ENCODE measurements at places on chromosomes 5 and 9.

GRCh38 chr5:20524991-20525529 is 537.1 kb upstream of the CDH18 start:
- no peak for DNase-seq

- no peak for DNase-seq
Observed at GRCh38 chr5:353612-354580, 32.4 kb downstream of the AHRR start.

DNA sequence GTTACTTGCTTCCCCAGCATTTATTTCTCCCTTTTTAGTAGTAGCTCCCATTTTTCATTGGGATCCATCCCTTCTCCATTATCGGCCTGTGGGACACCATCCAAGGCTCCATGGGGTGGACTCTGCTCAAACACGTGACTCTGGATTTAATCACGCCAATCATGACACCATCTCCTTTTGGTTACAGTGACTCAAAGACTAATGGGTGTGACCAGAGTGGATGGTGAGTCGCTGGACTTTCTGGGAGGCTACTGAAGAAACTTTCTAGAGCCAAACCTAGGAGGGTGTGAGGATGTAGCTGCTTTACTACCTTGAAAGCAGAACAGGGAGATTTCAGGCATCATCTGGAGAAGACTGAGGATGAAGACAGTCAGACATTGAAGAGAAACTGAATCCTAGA is 93.1 kb downstream of the PJA2 start:
- DNase-seq = no peak

DNA sequence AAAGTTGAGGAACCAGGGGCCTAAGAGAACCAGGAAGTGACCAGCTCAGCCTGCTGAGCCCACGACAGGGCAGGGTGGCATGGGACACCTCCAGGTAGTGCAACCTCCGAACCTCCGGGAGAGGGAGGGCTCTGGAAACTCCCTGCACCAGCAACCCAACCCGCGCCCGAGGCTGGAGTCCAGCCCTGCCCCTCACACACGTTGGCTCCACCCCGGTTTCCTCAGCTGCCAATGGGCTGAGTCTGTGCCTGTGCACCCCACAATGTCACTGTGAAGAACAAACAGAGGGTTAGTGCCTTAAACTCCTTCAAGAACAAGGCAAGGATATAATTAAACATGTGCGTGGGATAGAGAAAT is 17.0 kb upstream of the UNC5A start:
- no peak for DNase-seq

GRCh38 chr9:78035383-78035993 is 3.9 kb upstream of the GNAQ start:
- no peak for DNase-seq

DNA sequence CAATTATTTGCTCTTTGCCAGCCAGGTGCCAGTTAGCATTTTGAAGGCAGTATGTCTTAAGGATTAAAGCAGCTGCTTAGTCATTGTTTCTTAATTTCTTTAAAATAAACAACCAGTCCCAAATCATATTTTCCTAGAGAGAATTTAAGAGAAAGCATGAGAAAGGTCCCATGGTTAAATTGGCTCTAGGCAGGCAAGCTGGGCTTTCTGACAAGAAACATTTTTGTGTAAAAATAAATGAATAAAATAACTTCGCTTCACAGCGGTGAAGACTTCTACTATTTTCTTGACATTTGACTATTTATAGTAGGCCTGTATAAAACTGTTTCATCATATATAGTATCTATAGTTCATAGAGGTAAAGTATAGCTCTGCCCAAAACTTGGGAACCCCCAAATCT is 617.7 kb upstream of the C9orf72 start:
- DNase-seq = no peak

DNA sequence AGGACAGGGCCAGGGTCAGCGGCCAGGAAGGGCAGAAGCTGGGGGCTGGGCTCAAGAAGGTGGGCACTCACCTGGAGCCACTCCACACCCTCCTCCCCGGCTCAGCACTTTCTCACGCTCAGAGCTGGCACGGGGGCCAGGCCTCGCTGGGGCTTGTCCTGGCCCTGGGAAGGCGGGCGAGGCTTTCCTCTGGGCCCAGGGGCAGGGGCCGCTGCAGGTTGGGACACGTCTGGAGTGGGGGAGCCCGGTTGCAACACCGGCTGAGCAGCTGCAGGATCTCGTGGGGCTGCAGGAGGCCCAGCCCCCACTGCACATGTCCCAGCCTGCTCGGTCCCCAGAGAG is 38.9 kb upstream of the EGFL7 start:
- no peak for DNase-seq

GRCh38 chr5:31516802-31517201 is 15.1 kb downstream of the DROSHA start:
- no peak for DNase-seq

- no peak for DNase-seq
Observed at GRCh38 chr9:136558373-136558772, 12.5 kb upstream of the NOTCH1 start.

- DNase-seq = no peak
Observed at GRCh38 chr5:137024044-137024443, 475.1 kb downstream of the SPOCK1 start.

DNA sequence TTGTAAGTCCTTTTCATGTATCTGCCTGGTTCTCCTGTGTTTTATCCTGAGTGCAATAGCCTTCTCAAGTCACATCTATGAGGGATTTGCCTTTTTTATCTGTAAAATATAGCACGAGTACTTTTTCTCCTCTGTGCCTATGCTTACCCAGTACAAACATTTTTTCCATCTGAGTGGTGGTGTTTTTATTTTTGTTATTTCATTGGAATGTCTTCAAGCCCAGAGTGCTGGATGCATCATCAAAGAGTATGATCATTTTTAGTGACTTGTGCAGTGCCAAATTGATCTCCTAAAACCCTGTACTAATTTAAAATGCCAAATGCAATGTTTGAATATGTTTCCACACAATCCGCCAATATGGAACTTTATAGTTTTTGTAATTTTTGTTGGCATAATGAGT is 86.1 kb downstream of the TLE4 start:
- no peak for DNase-seq

GRCh38 chr5:17118631-17119030 is 98.8 kb upstream of the BASP1 start:
- no peak for DNase-seq

GRCh38 chr9:92716557-92716956 is 46.6 kb upstream of the IPPK start:
- peak; percentile 17 for DNase-seq

DNA sequence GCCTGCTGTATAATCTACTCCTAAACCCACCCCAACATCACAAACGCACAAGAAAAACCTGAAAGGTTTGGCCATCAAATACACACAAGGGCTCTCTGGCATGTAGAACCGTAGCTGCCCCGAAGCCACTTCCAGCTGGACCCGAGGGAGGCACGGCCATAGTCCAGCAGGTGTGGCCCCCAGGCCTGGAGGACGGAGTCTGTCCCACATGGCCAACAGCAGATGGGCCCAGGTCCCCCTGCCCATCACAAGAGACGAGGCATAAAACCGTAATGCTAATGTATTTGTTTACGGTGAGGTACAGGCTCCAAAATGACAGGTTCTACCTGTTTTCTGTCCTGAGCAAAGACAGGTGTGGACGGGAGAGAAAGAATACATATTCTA is 234.2 kb downstream of the SYK start:
- no peak for DNase-seq

- DNase-seq = no peak
Observed at GRCh38 chr5:64788156-64788555, 19.4 kb downstream of the CWC27 start.

DNA sequence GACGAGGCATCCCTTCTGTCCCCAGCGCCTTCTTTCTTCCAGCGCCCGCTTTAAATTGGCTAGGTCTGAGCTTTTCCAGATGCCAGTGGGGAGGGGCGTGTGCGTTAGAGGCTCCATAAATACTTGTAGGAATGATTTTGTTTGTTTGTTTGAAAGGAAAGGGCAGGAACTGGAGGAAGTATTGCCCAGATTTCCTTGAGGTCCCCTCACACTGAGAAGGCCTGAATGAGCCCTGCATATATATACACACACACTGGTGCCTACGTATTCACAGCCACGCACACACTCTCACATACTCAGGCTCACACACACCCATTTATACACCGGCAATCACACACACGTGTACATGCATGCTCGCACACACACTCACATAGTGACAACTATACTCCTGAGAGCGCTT is 1.0 kb upstream of the SLIT3 start:
- DNase-seq = no peak

DNA sequence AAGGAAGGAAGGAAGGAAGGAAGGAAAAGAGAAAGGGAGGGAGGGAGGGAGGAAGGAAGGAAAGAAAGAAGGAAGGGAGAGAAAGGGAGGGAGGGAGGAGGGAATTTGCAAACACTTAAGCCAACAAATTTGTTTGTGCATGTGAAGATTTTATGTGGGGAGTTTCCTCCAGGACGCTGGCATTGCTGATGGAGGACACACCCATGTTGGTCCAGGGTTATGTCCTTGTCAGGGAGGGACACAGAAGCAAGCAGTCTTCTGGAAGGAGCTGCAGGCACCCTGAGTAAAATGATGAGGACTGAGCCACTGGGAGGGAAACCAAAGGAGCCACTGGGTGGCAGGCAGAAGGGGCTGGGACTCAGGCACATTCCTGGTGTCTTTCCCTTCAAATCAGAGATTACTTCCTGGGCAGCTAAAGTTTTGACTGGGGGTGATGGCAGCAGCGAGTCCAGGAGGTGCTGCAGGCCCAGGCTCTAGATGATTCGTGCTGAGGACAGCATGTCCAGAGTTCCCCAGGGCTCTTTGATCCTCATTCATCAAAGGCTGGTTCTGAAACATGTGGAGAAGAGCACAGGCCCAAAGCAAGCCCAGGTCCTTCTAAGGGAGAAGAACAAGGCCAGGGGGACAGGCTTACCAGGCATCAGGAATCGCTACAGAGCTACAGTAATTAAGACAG is 109.2 kb downstream of the PAX5 start:
- DNase-seq = no peak

DNA sequence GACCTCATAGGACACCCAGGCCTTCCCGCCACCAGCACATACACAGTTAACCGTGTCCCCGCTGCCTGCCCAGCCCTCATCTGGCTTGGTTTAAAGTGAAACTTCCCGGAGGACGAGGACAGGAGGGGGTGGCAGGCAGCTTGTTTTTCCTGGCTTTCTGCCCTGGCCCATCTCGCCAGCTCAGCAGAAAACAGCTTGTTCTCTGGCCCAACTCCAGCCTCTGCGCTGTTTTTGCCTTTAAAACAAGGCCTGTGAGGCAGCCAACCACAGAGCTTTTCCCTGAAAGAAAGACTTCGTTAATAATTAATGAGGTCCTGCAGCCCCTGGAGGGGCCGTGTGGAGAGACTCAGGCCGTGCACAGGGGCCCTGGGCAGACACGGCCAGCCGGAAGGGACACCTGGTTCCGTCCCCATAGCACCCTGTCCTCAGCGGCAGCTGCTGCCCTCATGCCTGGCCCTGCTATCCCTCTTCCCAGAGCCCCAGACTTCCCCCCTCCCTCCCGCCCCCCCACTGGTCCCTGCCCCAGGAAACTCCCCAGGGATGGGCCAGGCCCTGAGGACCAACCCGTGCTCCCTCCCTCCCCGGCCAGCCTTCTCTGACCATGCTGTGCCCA is 108.7 kb downstream of the RXRA start:
- DNase-seq = no peak

DNA sequence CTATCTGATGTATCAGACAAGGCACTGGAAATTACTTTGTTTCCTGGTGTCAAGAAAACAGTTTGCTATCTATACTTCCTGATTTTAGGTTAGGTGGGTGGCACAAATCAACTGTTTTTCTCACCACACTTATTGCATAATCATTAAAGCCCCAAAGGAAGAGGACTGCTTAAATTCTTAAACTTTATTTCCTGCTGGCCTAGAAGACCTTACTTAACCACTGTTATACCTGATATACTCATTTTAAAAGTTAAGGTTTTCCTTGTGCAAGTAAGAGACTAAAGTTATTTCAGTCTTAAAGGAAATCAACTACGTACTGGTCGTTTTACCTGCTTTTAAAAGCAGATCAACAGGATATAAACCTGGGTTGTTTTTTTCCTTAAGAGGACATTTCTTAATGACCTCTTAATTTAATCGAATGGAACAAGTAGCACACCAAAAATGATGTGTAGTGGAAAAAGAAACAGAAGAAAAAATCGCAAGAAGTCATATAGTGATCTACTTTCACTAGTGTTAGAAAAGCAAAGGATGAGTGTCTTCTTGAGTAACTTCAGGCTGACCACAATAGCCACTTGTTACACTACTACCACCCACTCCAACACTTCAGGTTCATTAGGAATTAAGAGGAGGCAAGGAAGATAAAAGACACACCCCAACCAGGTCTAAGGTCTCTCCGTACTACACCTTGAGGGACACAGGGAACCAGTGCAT is 974 bp downstream of the CLINT1 start:
- no peak for DNase-seq

- no peak for DNase-seq
Observed at GRCh38 chr5:76863001-76863400, 13.2 kb downstream of the S100Z start.

- no peak for DNase-seq
Observed at GRCh38 chr5:148897842-148898241, 71.4 kb downstream of the ADRB2 start.

GRCh38 chr9:89743573-89744254 is 138.9 kb downstream of the GADD45G start:
- no peak for DNase-seq

GRCh38 chr5:3201941-3202340 is 393.7 kb upstream of the IRX1 start:
- no peak for DNase-seq

- DNase-seq = no peak
Observed at GRCh38 chr9:92424340-92424739, at the start of gene OMD. Gene OMD, minus strand, starts transcription at chr9:92424471. Its CDS starts 6,913 bp downstream, at chr9:92417558.

DNA sequence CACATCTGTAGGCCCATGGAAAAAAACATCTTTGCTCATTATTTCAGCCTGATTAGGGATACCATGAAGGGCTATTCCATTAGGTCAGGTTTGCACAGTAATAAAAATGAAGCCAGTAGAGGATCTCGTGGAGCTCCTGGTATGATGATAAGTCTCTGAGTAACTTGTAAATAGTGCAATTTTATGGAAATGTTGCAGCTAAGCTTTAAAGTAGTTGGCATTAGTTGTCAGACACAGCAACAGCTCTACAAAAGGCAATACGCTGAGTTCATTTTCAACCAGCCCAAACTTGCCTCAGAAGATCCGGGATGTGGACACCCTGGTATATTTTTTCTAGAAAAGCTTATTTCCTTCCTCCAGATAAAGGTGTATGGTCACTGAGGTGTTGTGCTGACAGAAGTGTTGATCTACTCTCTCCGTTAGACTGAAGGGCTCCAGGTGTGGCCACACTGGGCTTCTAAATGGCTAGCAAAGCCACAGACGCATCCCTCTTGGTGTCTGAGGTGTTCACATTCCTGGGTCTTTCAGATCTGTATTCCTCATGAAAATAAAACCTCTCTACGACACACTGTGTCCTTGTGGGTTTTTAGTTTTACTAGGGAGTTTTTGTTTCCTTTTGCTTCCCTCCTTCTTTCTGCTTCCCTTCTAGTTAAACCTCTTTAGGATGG is 141.6 kb downstream of the GHR start:
- no peak for DNase-seq

Measured in iPS DF 19.7 (cell line).